ENCODE measurements at places on chromosomes 3 and 15.

- no peak for DNase-seq
Measured at GRCh38 chr3:195757827-195758226, 37.0 kb downstream of the MUC20 start.

DNA sequence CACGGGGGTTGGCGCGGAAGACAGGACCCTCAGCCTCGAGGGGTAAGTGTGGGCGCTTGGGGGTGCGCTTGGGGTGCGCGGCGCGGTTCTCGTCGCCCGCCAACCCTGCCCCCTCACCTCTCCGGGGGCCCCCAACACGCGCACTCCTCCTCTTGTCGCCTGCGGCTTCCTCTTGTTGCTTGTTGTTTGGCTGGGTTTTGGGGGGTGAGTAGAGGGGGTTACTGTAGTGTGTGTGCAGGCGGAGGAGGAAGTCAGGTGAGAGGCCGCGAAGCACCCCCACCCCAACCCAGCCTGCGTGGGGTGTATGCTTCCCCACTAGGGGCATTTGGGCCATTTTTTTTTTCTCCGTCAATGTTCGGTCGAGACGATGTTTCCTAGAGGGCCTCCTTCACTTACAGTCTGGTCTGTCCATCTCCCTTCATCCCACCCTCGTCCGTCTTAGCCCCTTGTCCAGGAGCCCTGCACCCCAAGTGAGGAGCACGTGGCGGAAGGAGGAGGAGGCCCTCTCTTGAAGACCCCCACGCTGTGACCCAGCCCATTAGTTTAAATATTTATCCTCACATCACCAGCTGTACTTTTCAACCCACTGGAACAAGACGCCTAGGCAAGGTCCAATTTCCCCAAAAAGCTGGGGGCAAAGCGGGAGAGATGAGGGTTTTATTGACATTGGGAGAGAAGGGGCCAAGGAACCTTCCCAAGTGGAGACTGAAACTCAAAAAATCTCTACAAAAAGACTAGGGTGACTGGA, 20.4 kb upstream of the SATB1 start:
- DNase-seq = no peak

DNA sequence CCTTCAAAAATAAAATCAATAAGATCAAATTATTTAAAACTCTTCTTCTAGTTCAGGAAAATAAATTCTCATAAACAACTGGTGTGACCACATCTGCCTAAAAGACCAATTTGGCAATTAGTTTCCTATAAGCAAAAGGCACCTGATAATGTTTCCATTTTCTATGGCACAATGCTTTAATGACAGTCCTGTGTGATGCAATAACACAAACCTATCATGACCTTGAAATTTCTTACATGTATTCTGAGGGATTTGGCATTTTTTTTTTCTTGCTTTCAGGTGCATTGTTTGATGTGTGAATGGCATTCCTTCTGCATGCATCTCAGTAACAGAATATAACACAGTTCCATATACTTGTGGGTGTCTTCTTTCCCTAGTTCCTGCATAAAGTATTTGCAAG, 32.5 kb upstream of the FRMD5 start:
- DNase-seq = no peak

- peak; percentile 45 for DNase-seq
Measured at GRCh38 chr3:183984127-183984740, 33.5 kb downstream of the ABCC5 start.

DNA sequence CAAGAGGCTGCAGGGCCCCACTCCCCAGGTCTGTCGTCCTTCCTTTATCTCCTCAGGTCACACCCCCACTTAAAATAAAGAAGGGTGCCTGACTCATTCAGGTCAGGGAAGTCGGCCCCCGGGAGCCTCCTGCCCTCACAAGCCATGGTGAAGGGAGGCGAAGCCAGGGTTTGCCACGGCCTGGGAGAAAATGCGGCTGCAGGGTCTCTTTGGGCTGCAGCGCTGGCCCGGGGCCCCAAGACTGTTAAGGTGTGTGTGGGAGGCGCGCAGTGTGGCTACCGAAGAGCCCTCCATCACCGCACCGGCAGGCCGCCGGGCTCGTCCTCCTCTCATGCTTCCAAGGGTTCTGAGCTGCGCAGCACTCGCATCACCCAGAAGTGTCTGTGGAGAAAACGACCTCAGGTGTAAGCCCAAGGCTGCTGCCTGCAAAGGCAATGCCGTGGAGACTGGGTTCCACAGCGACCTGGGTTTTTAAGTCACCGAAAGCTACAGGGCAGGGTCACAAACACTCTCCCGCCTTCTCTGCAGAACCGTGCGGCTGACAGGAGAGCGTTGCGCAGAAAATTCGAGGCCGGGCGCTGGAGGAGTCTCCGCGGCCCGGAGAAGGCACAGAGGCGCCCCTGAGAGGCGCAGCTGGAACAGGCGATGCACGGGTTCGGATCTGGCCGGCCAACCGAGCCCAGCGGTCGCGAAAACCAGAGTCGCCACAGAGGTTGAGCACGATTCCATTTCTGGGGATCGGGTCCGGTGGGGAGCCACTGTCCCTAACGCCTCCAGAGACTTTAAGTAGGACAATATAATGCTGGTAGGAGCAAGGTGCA, 8.7 kb downstream of the FOXL2 start:
- no peak for DNase-seq

DNA sequence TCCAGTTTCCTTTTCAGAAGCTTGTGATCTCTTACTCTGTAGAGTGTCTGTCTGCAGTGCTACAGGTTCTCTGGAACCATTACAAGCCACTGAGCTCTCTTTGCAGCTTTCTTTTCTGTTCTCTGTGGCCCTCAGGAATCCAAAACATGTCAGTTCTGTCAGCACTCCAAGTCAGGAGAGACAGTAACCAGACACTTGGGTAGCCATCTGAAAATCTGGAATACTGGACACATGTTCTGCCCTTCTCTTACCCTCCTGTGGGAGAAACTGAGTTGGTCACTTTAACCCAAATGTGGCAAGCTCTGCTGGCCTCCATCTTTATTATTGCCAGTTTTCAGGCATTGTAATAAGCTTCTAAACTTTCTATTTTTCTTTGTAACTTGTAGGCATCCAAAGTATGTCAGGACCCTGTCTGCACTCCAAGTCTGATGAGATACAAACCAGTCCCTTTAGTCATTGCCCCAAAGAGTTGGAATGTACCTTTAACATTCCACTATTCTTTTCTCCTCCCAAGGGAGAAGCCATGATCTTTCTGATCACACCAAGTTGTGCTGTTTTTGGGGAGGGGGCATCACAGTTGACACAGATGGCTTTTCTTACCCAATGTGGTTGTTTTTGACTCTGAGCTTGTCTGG, 183.7 kb downstream of the DPH6 start:
- DNase-seq = peak; percentile 58

- DNase-seq = no peak
Measured at GRCh38 chr3:48267782-48268181, 26.9 kb downstream of the ZNF589 start.

DNA sequence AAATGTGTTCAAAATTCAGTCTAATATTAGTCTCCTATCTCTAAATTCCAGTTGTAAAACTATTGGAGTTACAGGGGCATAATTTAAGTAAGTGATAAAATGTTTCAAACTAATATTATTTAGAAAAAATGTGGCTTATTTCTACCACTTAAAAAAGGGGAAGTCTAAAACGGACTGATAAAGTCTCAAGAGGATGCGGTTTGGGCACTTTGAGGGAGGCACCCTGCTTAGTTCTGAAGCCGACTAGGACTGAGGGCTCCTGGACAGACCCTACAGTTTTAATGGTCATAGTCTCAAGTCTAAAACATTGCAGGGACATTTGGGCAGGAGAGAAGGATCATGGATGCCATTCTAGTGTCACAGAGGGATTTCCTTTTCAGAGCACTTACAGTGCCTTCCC, 566.3 kb downstream of the NR2F2 start:
- DNase-seq = no peak

GRCh38 chr3:81929697-81930096, 168.3 kb upstream of the GBE1 start:
- no peak for DNase-seq

DNA sequence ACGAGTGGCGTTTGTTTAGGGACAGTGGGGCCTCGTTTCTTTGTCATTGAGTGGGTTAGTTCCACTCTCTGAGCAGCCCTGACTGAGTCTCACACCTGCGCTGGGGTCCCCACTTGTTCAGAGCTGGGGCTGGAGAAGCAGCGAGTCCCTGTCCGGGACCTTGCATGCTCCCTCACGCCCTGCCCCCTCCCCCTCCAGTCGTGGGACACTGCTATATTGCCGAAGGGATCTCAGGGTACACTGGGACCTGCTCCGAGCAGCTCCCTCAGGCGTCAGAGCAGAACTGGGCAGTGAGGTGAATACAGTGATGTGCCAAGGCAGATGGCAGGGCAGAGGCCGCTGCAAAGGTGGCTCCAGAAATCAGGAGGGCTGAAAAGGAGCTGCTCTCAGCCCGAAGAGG, 59.9 kb upstream of the KLF13 start:
- DNase-seq = no peak

DNA sequence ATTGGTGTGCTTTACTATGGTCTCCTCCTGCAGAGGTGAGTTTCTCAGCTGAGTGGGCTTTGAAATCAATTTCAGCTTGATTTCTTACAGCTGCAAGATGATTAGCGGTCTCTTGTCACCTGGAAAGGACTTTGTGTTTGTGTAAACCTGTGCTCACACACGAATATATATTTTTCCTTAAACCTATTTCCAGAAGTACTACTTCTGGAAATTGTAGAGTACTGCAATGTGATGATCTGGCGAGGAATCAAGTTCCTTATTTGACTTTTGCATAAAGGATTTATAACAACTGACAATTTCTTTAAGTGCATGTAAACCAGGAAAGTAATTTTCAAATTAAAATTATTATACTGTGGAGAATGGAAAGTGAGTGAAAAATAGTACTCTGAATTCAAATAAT, 2.1 kb downstream of the MCTP2 start:
- no peak for DNase-seq

- DNase-seq = no peak
Measured at GRCh38 chr3:64998317-64998716, 310.5 kb upstream of the ADAMTS9 start.

DNA sequence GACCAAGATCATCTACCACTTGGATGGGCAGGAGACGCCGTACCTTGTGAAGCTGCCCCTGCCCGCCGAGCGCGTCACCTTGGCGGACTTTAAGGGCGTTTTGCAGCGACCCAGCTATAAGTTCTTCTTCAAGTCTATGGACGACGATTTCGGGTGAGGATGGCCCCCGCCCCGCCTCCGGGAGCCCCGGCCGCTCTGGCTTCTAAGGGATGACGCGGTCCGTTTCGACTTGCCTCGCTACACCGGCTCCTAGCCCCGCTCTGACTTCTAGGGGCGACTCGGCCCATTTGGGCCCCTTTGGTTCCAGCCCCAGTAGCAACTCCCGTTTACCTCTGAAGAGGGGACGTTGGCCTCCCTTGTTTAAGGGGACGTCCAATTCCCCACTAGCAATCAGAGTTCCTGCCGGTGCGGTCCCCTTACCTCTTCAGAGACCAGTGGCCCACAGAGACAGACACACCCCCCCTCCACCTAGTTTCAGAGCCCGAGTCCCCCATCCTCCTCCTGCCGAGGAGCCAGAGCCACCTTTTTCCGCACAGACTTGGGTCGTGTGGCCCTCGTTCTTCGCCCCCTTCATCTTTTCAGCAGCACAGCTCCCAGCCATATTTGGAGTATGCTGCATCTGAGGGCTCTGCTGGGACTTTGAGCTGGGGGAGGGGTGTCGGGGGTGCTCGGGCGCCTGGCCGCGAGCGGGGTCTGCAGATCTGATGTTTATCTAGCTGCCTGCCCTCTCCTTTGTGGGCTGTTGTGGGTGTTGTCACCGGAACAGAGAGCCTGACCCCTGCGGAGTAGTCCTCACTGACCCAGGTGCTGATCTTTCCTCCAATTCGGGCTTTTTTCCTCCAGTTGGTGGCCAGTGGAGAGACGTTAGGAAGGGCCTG, 706 bp downstream of the DVL3 start:
- DNase-seq = no peak

Measured in fibroblast of mammary gland (primary cell).